ENCODE measurements at places on chromosomes 2 and 18.

GRCh38 chr2:163610817-163611556 lies 124.8 kb downstream of the FIGN start:
- DNase-seq: no peak

DNA sequence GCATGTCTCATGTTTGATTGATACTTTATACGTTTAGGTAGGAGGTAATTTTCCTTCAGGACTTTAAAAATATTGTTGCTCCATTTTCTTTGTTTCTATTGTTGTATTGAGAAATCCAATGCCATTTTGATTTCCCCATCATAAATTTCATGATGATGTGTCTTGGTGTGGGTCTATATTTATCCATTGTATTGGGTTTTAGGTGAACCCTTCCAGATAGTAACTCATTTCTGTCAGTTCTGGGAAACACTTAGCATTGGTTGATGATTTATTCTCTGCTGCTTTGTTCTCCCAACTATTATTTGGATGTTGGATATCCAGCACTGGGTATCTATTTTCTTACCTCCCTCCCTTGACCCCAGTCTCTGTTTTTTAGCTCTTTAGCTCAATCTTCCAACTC lies 10.0 kb downstream of the MRPL19 start:
- DNase-seq: no peak

DNA sequence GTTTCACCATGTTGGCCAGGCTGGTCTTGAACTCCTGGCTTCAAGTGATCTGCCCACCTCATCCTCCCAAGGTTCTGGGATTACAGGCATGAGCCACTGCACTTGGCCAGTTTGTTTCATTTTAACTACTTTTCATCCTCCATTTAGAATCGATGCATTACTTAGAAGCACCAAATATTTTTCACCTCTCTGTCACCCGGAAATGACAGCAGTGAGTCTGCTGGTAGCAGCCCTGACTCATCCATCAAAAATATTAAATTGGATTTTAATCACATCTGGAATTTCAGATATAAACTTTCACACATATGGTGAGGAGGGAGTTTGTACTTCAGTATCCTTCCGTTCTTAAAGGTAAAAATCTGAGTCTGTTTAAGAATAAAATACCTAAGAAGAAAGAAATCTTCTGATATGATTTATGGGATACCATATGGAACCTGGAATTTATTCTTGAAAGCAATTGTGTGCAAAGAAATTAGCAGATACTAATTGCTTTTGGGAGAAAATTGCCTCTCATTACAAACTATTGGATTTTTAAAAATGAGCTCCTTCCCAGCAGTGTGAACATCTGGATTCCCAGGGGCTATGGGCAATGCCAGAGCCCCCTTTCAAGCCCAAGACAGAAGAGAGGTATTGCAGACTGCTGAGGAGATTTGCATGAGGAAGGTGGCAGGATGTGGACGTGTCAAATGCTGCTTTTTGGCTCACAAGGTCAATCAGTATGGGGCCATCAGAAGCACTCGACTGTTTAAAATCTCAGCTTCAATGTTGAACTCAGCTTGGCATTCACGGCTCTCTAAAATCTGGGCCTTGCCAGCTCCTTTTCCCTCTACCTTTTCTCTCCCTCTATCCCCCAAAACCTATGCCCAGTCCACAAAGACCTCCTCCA lies 279.5 kb upstream of the SIX2 start:
- no peak for DNase-seq

DNA sequence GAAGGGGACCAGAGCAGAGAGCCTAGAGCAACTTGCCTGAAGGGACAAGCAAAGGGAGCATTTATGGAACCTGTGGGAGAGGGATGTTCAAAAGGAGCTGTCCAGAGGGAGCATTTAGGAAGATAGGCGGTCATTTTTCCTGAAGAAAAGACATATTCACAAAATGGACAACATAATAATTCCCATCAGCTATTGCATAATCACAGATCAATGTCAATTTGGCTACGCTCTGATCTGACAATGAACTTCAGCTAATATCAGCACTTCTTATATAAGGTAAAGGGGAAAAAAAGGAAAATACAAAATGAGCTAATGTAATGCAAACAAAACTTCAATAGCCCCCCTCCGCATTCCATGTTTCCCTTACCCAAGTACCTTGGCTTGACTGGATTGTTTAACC lies 291.1 kb upstream of the CDH7 start:
- no peak for DNase-seq

- DNase-seq: no peak
These were observed 121.2 kb downstream of the ARHGEF4 start for GRCh38 chr2:130957915-130958314.

DNA sequence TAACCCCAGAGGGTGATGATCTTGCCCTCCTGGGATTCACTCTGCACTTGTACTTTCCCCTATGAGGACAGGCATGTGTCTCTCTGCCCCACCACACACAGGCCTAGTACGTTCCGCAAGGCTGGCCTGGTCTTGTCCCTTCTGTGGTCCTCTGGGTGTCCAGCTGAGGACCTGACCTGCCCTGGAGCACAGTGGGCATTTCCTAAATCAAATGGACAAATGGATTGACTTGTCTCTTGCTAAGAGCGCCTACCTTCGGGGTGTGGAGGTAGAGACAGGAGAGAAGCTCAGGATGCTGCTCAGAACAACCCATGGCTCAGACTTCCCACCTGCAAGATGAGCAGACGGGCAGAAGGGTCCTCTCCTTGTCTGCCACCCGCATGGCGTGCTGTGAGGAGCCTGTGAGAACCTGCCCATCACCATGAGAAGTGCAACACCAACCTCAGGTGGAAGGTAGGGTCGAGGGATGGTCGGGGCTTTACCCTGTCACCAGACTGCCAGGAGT lies 133.6 kb downstream of the MYCN start:
- no peak for DNase-seq
